ENCODE measurements at places on chromosomes 5 and 9.

DNA sequence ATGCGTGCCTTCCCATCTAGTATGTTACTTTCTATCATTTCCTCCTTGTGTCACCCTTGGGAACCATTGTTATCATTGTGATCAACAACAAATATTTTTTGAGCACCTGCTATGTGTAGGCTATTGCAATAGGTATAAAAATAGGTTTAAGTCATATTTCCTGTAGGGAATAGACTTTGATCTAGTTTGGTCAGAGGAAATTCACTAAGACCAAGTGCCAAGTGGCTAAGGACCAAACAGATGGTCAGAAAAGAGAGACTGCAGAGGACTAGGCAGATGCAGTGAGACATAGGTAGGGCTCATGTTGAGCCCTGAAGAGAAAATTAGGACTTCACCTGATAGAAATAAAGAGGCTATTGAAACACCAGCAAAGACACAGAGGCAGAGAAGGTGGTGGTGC, 430.0 kb upstream of the ADAMTSL1 start:
- H3K27me3 ChIP-seq = no peaks in the 10 kb centered on the region
- no peak overlapping the region for H3K27ac ChIP-seq
- H3K4me1 ChIP-seq = no peaks in the 10 kb centered on the region
- DNase-seq = no peak

- no peaks in the 10 kb centered on the region for H3K36me3 ChIP-seq
- H3K4me1 ChIP-seq = no peaks in the 10 kb centered on the region
- no peak overlapping the region for H3K4me3 ChIP-seq
- H3K27me3 ChIP-seq = no peaks in the 10 kb centered on the region
- DNase-seq = no peak
- H3K27ac ChIP-seq = no peak overlapping the region
These were observed 61.4 kb downstream of the FAM78A start for GRCh38 chr9:131214876-131215275.

- no peak overlapping the region for H3K27ac ChIP-seq
- H3K36me3 ChIP-seq = no peaks in the 10 kb centered on the region
- no peak for DNase-seq
- H3K4me3 ChIP-seq = no peak overlapping the region
- H3K27me3 ChIP-seq = no peaks in the 10 kb centered on the region
These were observed 382.3 kb upstream of the CDH10 start for GRCh38 chr5:25027061-25027460.

- H3K4me1 ChIP-seq = no peaks in the 10 kb centered on the region
- DNase-seq = no peak
- no peak overlapping the region for H3K4me3 ChIP-seq
- H3K27me3 ChIP-seq = no peaks in the 10 kb centered on the region
- no peak overlapping the region for H3K27ac ChIP-seq
These were observed 203.2 kb downstream of the RAB3C start for GRCh38 chr5:58786035-58786434.

DNA sequence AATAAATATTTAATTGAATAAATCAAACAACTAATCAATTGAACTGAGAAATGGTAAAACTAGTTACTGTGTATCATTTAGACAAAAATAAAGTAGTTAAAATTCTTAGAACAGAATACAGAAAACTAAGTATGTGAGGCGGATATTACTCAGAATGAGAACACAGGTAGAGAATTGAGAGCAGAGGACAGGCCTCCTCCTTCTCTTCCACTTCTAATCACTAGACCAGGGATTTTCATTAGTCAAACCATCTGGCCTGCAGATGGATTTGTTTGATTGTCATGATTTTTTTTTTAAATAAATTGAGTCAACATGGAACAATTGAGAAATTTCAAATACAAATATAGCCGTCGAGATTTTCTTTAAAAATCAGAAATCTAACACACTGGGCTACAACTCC, 198.6 kb upstream of the HMHB1 start:
- no peaks in the 10 kb centered on the region for H3K36me3 ChIP-seq
- DNase-seq = no peak
- H3K27ac ChIP-seq = no peak overlapping the region
- H3K4me3 ChIP-seq = no peak overlapping the region

DNA sequence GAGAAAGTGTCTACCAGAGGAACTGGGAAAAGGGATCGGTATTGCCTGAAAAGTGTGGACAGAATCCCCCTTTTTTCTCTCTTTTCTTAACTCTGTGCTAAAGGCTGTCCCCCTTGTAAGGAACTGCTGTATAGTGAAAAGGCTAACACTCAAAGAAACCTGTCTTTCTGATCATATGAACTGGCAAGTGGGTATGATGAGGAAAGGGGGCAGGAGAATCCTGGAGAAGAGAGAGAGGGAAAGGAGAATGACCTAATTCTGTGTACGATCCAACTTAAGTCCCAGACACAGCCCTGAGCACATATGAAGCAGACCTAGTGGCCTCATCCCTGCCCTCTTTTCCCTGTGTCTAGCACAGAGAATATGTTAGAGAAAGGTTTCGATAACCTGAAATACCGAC, 967 bp downstream of the ANKRD31 start:
- no peaks in the 10 kb centered on the region for H3K36me3 ChIP-seq
- H3K4me3 ChIP-seq = no peak overlapping the region
- H3K27ac ChIP-seq = no peak overlapping the region
- peaks cover 14% of the 10 kb centered on the region for H3K4me1 ChIP-seq

DNA sequence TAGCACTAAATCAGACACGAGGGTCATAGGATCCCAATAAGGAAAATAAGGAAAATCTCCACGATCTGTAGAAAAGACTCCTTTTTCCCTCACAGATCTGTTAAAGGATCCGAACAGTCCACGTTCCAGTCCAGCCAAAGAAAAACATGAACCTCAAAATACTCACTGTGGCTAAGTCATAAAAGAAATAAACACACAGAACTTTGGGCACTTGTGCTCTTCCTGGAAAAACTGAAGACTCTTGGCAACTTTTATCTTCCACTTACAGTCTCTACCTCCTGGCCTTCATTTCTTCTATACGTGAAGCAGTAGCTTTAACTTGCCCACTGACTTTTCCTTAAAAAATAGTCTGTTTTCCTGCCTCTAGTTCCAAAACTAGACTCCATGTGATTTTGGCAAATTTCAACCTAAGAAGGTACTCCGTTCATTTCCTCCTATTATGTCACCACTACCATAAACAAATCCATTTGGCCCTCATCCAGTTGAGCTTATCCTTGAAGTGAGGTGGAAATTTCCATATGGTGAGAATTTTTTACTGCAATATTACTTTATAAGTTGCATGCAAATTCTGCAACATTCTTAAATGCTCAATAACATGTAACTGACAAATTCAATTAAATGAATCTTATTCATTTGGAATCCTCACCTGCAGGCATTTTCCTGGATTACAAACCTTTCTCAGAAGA, 5.3 kb upstream of the LHFPL2 start:
- no peak for DNase-seq
- peaks cover 4% of the 10 kb centered on the region for H3K4me1 ChIP-seq
- H3K36me3 ChIP-seq = no peaks in the 10 kb centered on the region
- no peak overlapping the region for H3K27ac ChIP-seq
- H3K27me3 ChIP-seq = no peaks in the 10 kb centered on the region

GRCh38 chr9:136141682-136142413, 23.2 kb upstream of the TMEM250 start:
- no peak overlapping the region for H3K4me3 ChIP-seq
- peaks cover 15% of the 10 kb centered on the region for H3K4me1 ChIP-seq
- no peaks in the 10 kb centered on the region for H3K27me3 ChIP-seq
- H3K27ac ChIP-seq = no peak overlapping the region

DNA sequence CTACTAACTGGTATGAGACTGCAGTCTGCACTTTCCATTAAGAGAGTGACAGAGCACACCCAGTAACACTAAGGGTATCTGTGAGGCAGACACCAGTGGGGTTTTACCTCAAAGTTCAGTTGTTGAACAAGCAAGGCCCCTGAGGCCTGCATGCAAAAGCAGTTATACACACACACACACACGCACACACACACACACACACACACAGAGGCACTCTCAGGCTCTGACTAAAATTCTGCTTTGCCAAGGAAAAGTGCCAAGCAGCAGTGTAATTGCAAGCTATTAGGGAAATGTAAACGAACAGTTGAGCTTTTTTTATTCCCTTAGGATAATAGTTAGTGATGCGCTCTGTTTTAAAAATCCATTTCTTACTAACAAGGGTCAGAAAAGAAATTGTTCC, 377.1 kb downstream of the SPOCK1 start:
- peak; percentile 27 for DNase-seq
- H3K27me3 ChIP-seq = no peaks in the 10 kb centered on the region
- H3K27ac ChIP-seq = peak overlapping the region; percentile 13
- H3K36me3 ChIP-seq = no peaks in the 10 kb centered on the region
- H3K4me3 ChIP-seq = no peak overlapping the region
- H3K4me1 ChIP-seq = peaks cover 31% of the 10 kb centered on the region

DNA sequence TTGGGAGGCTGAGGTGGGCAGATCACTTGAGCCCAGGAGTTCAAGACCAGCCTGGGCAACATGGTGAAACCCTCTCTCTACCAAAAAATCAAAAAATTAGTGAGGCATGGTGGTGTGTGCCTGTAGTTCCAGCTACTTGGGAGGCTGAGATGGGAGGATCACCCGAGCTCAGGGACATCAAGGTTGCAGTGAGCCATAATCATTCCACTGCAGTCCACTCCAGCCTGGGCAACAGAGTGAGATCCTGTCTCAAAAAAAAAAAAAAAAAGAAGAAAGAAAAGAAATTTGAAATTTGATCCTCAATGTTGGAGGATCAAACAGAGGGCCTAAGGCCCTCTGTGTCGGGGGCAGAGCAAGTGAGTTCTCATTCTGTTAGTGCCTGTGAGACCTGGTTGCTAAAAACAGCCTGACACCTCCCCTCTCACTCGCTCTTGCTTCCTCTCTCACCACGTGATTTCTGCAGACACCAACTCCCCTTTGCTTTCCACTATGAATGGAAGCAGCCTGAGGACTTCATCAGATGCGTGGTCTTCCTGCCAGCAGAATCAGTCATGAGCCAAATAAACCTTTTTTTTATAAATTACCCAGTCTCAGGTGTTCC, 8.4 kb upstream of the GOLPH3 start:
- no peak for DNase-seq
- H3K27ac ChIP-seq = no peak overlapping the region
- H3K27me3 ChIP-seq = no peaks in the 10 kb centered on the region
- H3K36me3 ChIP-seq = no peaks in the 10 kb centered on the region

GRCh38 chr5:125722550-125722949, 700.7 kb upstream of the GRAMD2B start:
- H3K36me3 ChIP-seq = no peaks in the 10 kb centered on the region
- no peak for DNase-seq
- H3K27ac ChIP-seq = no peak overlapping the region
- peaks cover 20% of the 10 kb centered on the region for H3K4me1 ChIP-seq

- no peaks in the 10 kb centered on the region for H3K27me3 ChIP-seq
- peak; percentile 14 for DNase-seq
- H3K4me1 ChIP-seq = no peaks in the 10 kb centered on the region
These were observed 116.7 kb downstream of the ADAMTS2 start for GRCh38 chr5:179228341-179229121.

DNA sequence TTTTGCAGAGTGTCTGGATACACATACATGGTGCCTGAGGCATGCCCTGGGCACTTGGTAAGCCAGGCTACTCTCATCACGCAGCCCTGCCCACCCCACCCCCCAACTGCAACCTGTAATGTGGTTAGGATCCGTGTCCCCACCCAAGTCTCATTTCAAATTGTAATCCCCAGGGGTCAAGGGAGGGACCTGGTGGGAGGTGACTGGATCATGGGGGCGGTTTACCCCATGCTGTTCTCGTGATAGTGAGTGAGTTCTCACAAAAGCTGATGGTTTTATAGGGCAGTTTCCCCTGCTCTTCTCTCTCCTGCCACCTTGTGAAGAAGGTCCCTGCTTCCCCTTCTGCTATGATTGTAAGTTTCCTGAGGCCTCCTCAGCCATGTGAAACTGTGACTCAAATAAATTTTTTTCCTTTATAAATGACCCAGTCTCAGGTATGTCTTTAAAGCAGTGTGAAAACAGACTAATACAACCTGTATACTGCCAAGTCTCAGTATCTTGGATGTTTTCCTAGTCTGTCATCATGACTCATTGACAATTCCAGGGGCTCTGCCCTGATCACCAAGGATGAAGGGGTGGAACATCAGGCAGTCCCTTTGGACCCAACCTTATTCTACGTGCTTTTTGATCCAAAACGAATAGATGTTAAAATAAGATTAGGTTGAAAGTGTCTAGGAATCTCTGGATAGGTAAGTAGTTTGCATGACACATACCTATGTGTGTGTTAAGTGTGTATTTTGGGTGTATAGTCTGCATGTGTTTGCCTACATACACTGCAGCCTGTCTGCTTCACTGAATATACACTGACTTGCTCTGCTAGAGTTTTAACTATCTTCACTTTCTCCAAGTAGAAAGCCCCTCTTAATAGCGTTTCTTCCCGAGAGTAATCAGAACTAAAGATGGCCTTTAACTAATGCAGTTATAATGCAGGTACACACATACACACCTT, 293.8 kb downstream of the SLIT3 start:
- no peak overlapping the region for H3K4me3 ChIP-seq
- H3K27ac ChIP-seq = no peak overlapping the region
- no peaks in the 10 kb centered on the region for H3K36me3 ChIP-seq
- H3K4me1 ChIP-seq = no peaks in the 10 kb centered on the region
- no peak for DNase-seq

GRCh38 chr5:111111956-111112355, 19.8 kb downstream of the WDR36 start:
- DNase-seq = no peak
- no peak overlapping the region for H3K27ac ChIP-seq
- peaks cover 18% of the 10 kb centered on the region for H3K36me3 ChIP-seq
- H3K4me1 ChIP-seq = peaks cover 4% of the 10 kb centered on the region

- no peaks in the 10 kb centered on the region for H3K4me1 ChIP-seq
- no peaks in the 10 kb centered on the region for H3K27me3 ChIP-seq
- peak; percentile 57 for DNase-seq
- no peak overlapping the region for H3K4me3 ChIP-seq
- H3K36me3 ChIP-seq = no peaks in the 10 kb centered on the region
These were observed 13.8 kb upstream of the ERGIC1 start for GRCh38 chr5:172820046-172820767.

DNA sequence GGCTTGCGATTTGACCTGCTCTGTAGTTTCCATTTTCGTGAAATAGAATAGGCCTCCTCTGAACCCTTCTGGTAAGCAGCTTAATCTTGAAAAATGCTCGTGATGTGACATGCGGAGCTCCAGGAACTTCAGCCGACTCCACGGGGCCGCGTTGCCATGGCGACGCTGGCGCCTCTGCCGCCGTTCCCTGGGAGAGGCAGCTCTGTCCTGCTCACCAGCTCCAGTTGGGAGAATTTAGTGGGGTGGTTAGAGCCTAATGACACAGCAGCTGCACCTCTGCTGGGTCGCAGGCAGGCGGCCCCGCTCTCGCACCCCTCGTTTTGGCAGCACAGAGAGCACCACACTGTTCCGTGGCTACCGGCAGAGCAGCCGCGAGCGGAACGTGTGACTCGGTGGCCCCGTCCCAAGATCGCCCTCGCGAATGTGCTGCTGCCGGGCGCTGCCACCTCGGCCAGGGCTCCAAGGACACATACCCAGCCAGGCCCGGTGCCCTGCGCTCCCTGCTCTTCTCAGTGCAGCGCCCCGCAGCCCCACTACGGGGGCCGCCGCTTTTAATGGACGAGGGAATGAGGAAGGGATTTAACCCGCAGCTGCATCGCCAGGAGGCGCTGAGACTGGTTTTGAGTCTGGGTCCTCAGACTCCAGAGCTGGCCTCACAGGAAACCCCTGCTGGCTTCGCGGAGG, 131.2 kb upstream of the LMX1B start:
- DNase-seq = no peak
- no peaks in the 10 kb centered on the region for H3K36me3 ChIP-seq
- H3K4me3 ChIP-seq = no peak overlapping the region
- H3K4me1 ChIP-seq = no peaks in the 10 kb centered on the region
- no peak overlapping the region for H3K27ac ChIP-seq

GRCh38 chr5:79702606-79703380, 13.2 kb downstream of the CMYA5 start:
- DNase-seq = peak; percentile 14
- H3K4me1 ChIP-seq = no peaks in the 10 kb centered on the region
- no peaks in the 10 kb centered on the region for H3K36me3 ChIP-seq
